CD4-positive, alpha-beta T cell (primary cell): ENCODE measurements at places on chromosomes 5 and 9.
A peak's percentile ranks its signal among the peaks of the same experiment; 100 is the strongest.

DNA sequence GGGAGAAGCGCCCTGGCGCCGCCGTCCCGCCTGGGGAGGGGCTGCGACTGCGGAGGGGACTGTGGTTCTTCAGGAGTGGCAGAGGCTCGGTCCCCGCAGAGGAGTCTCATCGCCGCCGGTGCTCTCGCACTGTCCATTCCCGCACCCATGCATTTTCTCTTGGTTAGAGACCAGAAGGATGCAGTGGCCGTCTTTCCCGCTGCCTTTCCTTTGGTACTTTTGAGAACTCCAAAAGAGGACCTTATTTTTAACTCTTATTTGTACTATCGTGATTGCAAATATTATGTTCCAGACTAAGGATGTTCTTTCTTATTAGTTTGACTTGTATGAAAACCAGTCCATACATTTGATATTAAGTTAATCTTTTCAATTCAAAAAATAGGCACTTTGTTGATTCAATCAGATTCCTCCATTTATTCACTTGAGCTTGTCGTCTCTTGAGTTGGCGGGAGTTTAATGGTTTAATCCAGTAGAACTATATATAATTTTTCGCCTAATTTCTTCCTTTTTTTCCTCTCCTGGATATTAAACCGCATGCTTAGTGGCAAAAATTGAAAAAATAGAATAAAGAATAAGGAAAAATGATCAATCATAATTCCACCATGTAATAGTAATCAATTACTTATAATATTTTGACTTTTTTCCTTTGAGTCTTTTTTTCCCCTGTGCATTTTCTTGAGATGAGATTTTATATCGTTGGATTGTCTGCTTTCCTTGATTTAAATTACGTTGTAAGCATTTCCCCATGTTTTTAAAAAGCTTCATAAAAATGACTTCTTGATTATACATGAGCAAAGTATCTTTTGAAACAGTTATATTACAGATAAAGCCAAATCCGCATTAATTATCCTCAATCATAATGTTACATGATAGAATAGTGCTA lies 861 bp downstream of the ZFYVE16 start:
- peak; percentile 66 for DNase-seq

DNA sequence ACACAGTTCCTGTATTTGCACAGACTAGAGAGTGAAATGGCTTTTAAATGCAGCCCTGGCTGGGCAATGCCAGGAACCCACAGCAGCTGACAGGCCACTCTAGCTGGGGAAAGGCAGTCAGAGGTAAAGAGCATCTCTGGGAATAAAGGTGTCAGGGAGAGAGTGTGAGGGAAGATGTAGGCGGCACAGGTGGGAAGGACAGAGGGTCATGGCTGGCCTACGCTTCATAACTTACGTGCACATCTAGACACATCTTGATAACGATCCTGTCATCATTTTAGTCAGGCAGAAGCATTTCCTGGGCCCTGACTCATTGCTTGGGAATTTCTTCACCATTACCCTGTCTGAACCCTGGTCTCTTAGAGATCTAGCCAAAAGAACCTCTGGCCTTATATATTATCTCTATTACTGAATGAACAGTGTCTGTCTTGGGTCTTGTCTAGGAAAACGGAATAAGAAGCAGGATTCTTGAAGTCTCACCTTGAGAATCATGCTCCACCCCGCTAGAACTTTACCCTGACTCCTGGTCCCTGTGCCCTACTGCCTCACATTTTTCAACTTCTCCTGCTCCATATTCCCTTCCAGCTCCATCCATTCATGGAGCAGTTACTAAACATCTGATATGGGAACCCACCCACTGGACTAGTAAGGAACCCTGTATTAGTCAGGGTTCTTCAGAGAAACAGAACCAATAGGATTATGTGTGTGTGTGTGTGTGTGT lies 106.4 kb upstream of the ELL2 start:
- DNase-seq = no peak

DNA sequence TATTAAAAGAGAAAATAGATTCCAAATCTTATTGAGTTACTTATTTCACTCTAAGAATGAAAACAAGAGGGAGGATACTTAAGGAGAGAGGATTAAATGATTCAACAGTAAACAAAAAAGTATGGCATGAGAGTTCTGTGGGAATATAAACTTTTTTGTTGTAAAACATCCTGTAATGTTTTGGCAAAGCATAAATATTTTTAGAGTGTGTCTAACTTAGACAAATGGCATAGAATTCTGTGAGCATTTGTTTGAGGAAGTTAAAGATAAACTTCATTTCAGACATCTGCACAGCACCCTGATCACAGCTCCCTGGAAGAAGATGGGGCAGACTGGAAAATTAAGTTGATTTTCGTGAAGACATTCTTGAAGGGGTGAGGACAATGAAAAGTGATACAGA lies 246.8 kb upstream of the HAPLN1 start:
- no peak for DNase-seq

GRCh38 chr5:100430268-100431195 lies 104.6 kb upstream of the FAM174A start:
- DNase-seq = peak; percentile 24

DNA sequence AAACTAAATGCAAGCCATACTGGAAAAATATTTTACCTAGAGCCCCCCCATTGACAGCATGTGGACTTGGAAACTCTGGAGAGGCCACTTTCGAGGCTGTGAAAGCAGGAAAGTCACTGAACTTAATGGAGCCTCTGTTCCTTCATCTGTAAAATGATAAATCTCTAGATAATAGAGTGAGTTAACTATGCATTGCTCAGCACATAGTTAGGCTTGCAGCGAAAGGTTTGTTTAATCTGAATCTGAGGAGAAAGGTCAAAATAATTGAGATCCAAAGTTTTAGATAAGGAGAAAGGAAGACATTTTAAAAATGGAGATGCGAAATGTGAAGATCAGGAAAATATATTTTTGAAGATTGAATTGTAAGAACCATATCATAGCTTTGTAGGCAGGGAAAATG lies 4.6 kb downstream of the PCSK5 start:
- no peak for DNase-seq

- no peak for DNase-seq
Measured at GRCh38 chr9:99162759-99163364, 57.9 kb downstream of the TGFBR1 start.

GRCh38 chr5:133605323-133605722 lies 7.0 kb downstream of the FSTL4 start:
- no peak for DNase-seq

- DNase-seq = no peak
Measured at GRCh38 chr9:14189578-14189977, 124.4 kb downstream of the NFIB start.

- no peak for DNase-seq
Measured at GRCh38 chr9:72895122-72895521, 57.7 kb downstream of the ALDH1A1 start.
